ENCODE measurements at places on chromosomes 4 and X.

DNA sequence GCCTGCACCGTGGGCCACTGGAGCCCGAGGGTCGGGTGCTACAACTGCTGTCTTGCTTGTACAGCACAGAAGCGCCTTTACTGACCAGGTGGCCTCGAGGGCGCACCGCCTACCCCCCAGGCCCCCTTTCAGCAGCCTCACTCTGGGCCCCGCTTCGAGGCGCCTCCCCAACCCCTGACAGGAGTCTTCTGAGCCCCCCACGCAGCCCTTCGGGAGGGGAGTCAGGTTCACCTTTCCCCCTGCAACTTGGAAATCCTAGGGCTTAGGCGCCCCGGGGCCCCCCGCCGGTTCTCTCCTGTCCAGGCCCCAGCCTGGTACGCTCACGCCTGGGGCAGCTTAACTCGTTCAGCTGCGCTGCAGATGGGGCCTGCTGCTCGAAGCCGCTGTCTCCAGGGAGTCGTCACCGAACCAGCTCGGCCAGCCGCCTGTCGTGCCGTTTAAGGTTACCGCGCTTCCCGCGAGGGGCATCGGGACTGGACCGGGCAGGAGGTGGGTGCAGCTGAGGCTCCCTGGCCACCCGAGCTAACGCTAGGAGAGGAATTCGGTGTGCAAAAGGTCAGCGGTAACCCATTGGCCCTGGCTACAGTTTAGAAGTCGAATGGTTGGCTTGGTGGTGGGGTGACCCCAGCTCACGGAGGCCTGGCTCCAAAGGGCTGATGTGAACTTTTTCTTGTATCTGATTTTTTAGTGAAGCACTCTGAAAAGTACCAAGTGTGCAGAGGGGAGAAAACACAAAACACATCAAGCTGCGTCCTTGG is 58.9 kb upstream of the BCOR start:
- DNase-seq = no peak

DNA sequence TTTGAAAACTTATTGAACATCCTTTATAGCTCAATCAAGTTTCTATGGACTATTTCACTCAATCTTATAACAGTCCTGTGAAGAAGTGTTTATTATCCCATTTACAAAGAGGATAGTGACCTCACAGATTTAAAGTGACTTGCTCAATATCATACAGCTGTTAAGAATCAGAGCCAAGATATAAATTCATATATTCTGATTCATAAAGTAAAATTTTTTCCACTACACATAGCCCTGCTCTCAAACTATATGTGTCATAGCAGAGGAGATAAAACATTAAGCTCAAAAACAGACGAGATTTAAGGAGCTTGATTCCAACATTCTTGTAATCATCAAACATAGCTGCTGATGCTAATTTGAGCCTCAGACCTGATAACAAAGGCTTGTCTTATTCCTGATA is 226.8 kb downstream of the CAMK2D start:
- DNase-seq = no peak

DNA sequence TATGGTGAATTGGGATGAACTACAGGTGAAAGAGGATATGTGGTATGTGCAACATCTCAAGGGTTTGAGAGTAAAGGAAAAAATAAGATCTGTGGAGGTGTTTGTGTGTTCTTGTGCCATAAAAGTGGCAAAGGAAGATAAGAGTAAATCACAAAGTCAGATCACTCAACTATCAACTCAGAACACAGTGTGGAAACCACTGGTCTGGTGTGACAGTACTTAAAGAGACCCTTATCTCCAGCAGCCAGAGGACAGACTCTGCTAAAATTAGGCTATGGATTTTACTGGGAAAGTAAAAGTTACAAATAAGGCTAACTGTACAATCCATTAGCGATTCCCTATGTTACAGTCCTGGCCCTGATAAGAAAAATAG is 54.0 kb upstream of the PRDM8 start:
- DNase-seq = no peak

DNA sequence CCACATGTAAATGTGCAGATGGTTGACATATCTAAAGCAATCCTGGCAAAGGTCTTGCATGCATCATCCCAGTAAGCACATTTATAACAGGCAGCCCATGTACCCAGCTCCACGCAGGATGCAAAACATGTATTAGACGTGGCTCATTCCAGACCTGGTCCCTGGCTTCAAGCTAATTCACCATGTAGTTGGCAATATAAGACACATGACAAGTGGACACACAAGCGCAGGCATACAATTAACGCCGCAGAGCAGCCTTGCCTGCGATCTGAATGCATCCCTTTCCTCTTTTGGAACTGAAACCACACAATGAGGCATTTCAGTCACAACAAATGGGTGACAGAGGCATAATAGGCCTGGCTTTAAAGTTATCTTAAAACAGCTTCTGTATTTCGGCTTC is 114.5 kb upstream of the TRIM2 start:
- DNase-seq = no peak

DNA sequence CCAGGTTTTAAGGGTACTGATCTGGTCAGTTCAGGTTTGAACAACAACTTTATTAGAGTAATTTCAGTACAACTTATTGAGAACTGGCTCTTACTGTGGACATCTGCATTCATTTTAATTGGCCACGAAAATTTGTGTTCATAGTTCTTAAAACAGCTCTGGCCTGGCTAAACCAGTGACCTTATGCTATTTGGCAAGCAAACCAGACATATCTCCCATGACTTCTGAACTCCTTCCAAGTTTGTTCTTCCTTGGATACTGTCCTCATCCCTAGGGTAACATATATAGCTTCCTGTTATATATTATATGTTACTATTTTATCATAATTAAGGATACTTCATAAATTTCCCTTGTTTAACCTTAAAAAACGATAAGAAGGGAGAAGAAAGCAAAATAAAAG is 841.9 kb downstream of the TRAM1L1 start:
- no peak for DNase-seq

GRCh38 chr4:163875327-163875726 is 380.8 kb downstream of the TMA16 start:
- DNase-seq = no peak

Measured in suppressor macrophage treated with lipopolysaccharide for 4 hours (primary cell).